RWPE1 (cell line): ENCODE measurements at places on chromosomes 3 and 15.
A peak's percentile ranks its signal among the peaks of the same experiment; 100 is the strongest.

- DNase-seq = no peak
These were observed 15.4 kb downstream of the BCL2L10 start for GRCh38 chr15:52097180-52097579.

DNA sequence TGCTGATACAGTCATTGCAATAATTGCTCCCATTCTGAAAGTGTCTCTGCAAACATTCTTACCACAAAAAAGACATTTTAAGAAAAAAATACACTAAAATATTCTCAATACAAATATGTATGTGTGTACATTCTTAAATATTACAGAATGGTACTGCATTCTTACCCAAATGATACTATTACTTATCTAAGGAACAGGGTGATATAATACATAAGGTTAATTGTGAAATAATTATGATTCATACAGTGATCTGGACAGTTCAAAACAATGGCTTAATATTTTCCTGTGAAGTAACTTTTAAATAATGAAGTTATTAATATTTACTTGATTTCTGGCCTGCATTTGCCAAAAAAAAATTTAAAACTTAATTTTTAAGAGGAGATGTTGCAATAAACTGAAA, 694.6 kb downstream of the TUSC7 start:
- DNase-seq = peak; percentile 14

GRCh38 chr3:53243785-53244184, 12.0 kb downstream of the TKT start:
- DNase-seq = no peak

DNA sequence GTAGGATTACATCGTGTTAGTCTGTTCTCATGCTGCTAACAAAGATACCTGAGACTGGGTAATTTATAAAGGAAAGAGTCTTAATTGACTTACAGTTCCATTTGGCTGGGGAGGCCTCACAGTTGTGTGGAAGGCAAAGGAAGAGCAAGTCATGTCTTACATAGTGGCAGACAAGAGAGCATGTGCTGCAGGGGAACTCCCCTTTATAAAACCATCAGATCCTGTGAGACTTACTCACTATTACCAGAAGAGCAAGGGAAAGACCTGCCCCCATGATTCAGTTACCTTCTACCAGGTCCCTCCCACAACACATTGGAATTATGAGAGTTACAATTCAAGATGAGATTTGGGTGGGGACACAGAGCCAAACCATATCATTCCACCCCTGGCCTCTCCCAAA, 3.4 kb downstream of the SLC25A26 start:
- no peak for DNase-seq

GRCh38 chr15:70121624-70122302, 24.0 kb upstream of the TLE3 start:
- peak; percentile 55 for DNase-seq
